ENCODE measurements at places on chromosomes 1 and 21.

DNA sequence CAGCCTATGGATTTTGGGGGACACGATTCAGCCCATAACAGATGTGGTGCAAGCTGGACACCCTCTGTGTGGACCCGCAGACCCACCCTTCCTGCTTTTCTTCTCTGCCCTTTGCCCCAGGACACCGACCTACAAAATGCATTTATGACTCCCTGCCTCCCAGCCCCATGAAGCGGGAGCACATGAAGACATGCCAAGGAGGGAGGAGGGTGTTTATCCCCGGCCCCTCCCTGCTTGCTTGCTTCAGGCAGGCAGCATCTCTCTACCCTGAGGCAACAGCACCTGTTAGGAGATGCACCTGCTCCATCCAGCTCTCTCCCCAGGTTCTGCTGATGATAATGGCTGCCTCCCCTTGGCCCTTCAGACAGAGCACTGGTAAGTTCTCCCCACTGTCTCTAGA is 187.5 kb downstream of the PSMG1 start:
- DNase-seq = no peak

- DNase-seq = no peak
These were observed 126.2 kb upstream of the LMO4 start for GRCh38 chr1:87202451-87202850.

DNA sequence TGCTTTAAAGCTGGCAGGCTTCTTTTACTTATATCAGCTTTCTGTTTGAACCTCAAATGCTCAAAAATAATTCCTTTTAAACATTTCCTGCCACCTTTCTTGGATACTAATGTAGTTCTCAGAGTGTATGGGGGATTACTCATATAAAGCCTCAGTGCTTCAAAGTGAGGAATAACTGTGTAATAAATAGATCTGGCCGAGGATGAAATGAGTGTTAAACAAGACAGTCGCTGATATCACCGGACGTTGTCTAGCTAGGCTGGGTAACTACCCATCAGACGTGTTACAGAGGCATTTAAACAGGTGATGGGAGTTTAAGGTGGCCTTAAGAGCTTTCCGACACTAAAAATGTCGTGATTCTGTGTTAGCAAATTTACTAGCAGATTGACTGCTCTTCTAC is 53.1 kb downstream of the VANGL2 start:
- DNase-seq = no peak

GRCh38 chr21:34570313-34570712 is 44.6 kb downstream of the RCAN1 start:
- DNase-seq = no peak

GRCh38 chr1:68103011-68103545 is 52.7 kb upstream of the DIRAS3 start:
- no peak for DNase-seq

DNA sequence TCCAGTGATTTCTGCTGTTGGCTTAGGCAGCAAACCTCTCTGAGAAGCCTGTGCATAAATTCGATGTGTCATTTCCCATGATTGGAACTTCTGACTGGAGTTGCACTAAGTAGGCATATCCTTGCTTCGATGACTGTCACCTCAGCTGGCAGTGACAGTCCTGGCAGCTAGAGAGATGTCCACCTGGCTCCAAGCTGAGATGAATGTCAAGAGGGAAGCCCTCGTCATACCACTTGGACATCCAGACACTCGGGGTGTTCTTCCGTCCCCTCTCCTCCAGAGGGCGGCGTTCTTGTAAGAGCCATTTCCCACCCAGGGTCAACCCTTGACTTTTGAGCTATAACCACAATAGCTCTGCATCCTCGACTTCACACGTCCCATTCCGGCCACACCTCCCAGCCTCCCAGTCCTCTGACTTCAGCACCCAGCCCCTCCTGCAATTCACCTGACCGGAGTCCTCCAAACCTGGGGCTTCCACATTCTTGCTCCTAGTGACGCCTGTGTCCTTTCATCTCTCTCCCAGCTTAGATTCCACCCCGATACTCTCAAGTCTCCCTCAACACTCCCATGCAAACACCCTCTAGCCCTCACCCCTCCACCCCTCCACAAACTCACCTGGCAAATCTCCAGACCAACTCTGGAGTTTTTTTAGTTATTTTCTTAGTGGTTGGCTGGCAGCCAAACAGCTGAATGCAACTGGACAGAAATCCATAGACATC is 17.3 kb downstream of the CA6 start:
- peak; percentile 69 for DNase-seq

DNA sequence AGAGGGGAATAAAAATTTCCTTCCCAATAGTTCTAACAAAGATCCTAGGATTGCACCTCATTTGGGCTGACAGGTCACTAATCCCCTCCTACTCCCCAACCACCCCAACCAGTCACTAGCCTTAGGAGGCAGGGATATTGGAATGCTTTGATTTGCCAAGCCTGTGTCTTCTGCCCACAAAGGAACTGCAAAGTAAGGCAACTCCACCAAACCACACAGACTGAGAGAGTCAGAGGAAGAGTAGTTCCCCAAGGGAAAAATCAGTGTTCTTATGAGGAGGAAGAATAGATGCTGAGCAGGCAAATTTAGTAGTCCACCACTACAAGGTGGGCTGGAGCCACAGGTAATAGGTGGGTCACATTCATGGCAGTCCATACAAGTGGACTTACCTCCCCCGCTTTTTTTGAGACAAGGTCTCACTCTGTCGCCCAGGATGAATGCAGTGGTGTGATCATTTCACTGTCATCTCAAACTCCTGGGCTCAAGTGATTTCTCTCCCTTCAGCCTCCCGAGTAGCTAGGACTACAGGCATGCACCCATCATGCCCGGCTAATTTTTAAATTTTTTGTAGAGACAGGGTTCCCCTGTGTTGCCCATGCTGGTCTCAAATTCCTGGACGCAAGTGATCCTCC is 3.7 kb upstream of the TMEM39B start:
- no peak for DNase-seq

DNA sequence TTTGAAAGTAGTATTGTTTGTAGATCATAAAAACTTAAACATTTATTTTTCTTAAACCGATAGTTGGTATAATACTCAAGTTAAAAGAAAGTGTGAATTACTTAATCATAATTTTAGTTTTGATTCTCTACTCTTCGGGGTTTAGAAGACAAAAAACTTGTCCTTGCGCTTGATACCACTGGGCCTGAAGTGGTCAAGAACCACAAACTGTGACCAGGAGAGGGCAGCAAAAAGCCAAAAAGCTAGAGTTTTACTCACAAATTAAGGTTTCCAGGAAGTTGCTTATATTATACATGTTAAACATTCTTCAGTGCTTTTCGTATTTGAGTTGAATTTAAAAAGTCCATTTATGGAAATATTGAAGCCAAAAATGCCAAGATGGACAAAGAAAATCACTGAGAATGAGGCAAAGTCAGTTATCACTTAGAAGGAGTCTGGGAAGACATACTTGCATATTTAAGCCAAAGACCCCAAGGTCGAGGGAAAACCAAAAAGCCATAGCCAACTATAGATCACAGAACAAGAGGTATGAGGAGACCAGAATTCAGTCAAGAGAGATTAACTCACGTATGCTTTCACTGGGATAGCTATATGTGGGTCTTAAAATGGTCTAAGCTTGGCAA is 34.2 kb downstream of the EFCAB7 start:
- DNase-seq = no peak

GRCh38 chr1:197781968-197782721 is 6.9 kb upstream of the DENND1B start:
- no peak for DNase-seq

DNA sequence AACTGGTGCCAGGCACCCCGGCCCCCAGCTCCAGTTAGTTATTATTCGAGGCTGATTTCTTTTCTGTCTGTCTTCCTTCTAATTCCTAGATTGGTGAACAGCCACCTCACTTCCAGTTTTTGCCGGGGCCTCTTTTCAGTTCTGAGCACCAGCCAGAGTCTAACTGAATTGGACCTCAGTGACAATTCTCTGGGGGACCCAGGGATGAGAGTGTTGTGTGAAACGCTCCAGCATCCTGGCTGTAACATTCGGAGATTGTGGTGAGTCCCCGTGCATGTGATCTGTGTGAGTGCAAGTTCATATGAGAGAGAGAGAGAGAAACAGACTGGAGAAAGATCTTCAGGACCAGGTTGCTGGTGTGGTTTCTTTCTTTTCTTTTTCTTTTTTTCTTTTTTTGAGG is 13.5 kb downstream of the NLRP3 start:
- no peak for DNase-seq

- DNase-seq = no peak
These were observed 23.5 kb downstream of the UBE2G2 start for GRCh38 chr21:44778094-44778493.

DNA sequence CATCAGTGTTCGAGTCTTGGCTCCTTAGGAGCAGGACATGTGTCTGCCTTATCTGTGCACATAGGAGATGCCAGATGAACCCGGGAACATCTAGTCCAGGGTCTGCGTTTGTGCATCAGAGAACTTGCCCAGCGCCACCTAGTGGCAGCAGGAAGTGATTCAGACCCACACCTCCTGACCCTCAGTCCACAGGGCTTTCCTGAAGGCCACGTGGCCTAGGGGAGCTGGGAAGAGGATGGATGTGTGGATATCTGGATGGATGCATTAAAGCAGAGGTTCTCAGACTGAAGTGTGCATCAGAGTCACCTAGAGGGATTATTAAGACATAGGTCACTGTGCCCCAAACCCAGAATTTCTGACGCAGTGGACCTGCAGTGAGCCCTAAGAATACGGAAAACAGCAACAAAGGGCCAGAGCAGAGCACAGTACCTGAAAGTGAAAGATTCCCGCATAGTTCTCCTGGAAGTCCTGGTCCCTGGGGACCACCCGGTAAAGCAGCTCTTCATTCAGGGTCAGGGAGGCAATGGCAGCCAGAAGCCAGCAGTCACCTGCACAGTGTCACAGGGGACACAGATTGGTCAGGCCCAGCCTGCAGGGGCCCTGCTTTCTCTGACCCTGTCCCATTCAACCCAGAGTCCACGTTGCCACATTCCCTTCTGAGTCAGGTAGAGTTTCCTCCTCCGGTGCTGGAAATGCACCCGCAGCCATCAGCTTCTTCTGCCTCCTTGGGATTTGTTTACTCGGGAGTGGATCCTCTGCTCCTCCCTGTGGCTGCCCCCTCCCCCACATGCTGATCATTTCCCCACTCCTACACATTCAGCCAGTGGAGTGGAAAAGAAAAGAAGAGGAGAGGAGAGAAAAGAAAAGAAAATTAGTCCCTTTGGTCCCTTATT is 37.0 kb downstream of the CAPN8 start:
- peak; percentile 56 for DNase-seq

DNA sequence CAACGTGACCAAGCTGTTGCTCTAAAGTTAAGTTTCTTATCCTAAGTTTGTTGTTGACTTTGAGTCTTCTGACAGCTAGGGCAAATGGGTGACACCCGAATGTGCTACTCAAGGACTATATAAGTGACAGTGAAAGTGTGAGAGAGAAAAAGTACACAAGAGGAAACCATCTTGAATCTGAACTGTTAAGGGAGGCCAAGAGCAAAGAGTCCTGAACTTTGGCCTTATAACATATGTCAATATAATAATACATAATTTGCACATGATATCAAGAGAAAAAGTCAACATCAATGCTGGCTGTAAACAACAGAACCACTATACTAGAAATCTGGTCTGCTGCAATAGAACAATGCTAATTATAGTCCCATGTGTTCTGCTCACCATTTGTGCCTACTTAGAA is 29.5 kb downstream of the SYNJ1 start:
- no peak for DNase-seq

DNA sequence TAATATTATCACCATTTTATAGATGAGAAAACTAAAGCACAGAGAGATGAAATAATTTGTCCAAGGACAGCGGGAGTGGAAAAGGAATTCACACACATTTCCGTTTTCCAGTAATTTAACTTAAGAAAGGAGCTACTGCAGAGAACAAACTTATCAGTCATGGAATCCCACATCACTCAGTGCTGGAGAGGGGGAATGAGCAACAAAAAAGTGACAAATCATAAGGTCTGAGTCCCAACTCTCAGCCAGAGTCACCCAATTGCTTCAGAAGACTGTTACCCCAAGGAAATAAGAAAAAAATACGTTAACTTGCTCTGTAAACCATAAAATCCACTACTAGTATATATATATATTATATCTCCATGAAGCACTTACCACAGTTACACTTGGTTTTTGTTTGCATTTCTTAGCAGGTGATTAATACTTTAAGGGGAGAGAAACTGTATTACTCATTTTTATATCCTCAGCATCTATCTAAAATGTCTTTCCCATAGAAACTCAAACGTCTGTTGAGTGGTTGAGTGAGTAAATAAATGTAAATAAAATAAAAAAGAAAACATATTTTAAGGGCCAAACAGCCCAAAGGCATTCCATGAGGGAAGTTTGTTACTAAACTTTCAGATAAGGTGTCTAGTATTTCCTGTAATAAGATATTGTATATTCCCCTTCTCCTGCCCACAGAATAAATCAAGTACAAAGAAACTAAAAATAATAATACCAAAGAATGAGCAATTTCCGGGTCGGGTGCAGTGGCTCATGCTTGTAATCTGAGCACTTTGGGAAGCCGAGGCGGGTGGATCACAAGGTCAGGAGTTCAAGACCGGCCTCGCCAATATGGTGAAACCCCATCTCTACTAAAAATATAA is 76.8 kb downstream of the SLC45A1 start:
- DNase-seq = peak; percentile 34

DNA sequence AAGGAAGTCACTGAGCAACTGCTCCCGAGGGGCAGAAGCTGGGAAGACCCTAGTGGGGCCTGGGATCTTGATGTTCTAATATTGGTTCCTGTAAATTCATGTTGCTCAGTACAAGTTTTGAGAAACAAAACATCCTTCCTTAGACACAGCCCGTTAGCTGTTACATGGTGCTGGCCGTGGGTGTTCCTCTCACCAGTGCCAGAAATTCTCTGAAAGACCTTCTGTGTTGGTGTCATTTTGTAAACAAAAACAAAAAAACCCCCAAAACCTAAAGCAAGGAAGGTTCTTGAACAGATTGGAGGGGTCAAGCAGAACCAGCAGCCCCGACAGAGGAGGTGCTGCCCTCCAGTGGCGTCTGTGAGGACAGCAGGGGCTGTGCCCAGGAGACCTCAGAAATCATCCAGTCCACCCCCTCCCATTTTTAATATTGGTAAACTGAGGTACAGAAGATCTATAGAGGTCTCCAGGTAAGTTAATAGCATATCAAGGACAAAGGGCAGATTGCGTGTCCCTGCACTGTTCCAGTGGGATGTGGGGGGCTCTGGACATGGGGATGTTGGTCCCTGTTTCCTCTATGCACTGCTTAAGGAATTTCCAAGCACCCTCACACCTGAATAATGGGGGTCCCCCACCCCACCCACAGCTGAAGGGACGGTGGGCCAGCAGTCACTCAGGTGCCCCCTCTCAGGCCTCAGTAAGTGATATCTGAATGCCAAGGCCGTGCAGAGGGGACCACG is 38.2 kb downstream of the SLC2A7 start:
- peak; percentile 60 for DNase-seq

- DNase-seq = no peak
These were observed 139.3 kb upstream of the NFIA start for GRCh38 chr1:60942896-60943638.

DNA sequence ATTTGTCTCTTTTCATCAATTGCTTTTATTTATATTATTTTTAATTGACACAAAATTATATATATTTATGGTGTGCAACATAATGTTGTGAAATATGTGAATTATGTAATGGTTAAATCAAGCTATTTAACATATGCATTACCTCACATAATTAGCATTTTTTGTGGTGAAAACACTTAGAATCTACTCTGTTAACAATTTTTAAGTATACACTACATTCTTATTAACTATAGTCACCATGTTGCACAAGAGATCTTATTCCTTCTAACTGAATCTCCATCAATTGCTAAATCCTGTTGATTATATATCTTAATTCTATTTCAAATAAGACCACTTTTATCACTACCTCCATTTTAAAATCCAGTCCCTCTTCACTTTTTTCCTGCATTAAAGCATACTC is 42.5 kb downstream of the PLPPR5 start:
- no peak for DNase-seq
